Activated CD8-positive, alpha-beta T cell treated with anti-CD3 and anti-CD28 coated beads for 36 hours (primary cell): ENCODE measurements at places on chromosomes 1 and 21.
A peak's percentile ranks its signal among the peaks of the same experiment; 100 is the strongest.

DNA sequence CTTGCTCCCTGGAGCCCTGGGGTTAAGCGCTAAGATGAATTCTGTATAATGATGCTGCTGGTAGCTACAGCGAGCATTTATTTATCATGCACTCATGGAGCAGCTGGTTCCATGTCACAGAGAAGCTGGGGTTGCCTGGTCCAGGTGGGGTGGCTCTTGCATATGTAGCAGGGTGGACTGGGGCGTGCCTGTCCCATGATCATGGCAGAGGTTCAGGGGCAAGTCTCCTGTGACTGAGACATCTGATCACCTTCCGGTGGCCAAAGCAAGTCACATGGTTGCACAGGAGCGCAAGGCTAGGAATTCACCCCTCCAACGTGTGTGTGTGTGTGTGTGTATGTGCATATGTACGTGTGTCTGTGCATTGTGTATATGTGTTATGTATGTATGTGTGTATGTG, 15.6 kb upstream of the KCNAB2 start:
- no peak for DNase-seq

DNA sequence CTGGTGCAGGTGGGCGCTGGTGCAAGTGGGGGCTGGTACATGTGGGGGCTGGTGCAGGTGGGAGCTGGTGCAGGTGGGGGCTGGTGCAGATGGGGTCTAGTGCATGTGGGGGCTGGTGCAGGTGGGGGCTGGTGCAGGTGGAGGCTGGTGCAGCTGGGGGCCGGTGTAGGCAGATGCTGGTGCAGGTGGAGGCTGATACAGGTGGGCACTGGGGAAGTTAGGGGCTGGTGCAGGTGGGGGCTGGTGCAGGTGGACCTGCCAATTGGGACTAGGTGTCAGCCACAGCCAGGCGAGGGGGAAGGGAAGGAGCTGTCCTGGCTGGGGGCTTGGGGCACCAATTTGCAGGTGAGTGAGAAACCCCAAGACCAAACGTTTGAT, 46.5 kb upstream of the TLR5 start:
- DNase-seq: peak; percentile 17

DNA sequence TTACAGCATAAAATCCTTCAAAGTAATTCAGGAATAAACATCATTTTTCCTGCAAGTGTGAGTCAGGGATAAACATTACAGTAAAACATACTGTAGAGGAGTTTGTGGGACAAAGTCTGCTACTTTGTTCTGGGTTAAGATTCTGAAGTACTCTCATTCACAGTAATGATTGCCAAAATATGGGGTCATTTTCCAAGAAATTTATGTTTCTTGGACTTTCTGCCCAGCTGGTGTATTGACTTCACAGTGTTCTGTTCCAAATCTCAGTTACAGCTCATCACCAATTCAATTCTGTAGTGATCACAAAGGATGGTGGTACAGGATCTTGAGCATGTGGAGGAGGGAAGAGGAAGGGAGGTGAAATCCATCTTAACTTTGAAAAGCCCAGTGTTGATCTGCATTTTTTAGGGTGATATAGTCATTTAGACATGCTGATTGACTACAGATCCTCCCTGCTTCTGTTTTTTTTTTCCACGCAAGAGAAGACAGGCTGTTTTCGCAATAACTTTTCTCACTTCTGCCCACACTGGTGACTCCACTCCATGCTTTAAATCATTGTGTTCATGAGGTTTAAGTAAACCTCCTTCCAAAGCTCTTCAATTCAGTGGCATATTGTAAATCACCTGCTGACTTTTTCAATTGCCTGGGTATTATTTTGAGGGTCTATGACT, 60.4 kb upstream of the C1orf53 start:
- no peak for DNase-seq

DNA sequence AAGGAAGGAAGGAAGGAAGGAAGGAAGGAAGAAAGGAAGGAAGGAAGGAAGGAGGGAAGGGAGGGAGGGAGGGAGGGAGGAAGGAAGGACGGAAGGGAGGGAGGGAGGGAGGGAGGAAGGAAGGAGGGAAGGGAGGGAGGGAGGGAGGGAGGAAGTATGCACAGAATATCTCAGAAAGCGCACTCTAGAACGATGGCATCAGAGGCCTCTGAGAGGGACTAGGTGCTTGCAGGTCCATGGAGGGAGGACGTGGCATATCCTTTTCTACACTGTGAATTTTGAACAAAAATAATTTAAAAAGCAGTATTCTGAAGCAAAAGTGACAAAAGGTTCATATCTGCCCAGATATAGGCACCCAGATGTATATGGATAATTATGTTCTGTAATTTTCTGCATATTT, 65.5 kb downstream of the SYF2 start:
- no peak for DNase-seq

GRCh38 chr1:18010945-18011344, 96.7 kb upstream of the IGSF21 start:
- no peak for DNase-seq

DNA sequence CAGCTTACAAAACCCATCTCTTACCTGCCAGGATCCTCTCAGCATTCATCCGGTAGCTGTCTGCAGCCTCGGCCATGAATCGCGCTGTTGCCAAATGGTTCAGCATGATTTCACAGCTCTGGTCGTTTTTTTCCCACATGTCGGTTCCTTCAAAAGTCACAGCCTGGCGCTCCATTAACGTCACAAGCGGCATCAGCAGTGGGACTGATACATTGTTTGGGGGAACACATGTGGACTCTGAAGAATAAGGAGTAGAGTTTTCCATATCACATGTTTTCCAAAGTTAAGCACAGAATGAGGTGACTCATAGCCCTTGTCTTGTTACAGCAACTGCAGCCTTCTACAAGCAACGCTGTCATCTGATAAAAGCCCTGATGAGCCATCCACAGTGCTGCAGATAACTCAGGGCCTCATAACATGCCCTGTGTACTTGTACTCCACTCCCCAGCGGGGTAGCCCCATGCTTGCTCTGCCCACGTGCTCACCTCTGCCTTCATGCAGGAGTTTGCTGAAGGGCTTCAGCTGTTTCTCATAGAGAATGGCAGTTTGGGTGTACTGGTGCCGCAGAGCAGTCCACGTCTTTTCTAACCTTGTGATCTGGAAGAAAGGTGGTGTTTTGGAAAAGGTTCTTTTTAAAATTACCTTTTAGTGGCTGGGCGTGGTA, 114.2 kb downstream of the BCAR3 start:
- DNase-seq: no peak

DNA sequence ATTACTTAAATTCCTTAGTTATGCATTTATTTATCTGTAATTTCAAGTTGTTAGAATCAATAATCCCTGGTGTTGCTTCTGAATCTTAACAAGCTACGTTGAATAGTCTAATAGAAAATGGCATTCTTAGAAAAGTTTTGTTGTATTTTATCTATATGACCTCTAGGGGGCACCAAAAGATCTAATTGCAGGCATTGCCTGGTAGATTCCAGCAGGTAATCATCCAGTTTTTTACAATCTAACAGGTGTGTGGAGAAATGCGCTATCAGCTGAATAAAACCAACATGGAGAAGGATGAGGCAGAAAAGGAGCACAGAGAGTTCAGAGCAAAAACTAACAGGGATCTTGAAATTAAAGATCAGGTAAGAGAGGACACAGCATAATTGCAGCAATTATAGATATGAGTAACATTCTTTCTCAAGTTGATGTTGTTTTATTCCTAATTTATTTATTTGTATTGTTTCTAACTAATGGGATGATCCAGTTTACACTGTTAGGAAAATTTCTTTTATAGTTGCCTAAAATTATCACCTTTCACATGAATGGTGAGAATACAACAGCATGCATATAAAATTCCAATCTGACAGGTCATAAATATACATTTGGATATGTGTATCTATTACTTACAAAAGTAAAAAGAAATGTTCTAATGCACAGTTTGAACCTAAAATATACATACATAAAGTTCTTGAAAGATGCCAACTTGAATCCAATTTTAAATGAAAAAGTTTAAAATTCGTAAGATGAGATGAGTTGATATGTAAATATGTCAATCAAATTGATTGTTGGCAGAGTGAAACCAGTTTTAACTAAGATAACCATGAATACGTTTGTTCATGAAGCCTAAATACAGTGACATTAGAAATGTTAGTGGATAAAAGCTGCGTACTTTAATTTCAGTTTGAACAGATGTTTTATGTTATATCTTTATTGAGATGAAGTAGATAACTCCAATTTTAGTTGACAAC, 88.4 kb downstream of the SDCCAG8 start:
- DNase-seq: no peak

- DNase-seq: peak; percentile 77
Measured at GRCh38 chr1:11749203-11749689, 12.7 kb upstream of the C1orf167 start.

DNA sequence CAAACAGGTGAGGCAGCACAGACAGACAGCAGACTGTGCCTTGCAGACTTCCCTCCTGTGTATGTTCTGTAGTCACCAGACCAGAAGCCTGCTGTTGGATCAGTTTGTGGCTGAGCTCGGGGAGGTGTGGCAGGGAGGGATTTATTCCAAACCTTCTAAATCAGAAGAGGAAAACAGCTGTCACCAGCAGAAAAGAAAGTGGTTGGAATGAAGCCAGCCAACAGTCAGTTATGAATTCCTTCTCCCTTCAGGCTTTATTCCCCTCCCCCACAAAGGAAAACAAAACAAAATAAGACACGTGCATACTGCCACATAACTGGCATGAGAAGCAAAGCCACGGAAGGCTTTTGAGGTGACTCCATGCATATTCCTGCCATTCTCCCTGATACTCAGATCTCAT, 19.0 kb upstream of the PIGV start:
- no peak for DNase-seq

- no peak for DNase-seq
Measured at GRCh38 chr1:5967351-5968160, 24.7 kb downstream of the NPHP4 start.

- no peak for DNase-seq
Measured at GRCh38 chr1:176604461-176604860, 141.5 kb downstream of the PAPPA2 start.

DNA sequence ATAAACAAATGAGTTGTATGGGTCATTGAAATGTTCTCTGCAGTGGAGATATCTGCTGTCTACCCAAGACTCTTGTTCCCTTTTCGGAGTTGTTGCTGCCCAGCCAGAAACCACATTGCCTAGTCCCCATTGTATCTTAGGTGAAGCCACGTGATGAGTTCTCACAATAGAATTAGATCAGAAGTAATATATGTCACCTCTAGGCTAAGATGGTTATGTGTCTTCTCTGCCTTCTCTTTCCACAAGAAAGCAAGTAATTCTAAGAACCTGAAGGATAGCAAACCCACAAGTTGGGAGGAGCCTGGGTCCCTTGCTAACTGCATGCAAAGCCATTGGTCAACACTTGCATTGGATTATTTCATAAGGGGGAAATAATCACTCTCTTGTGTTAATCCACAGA, 76.6 kb downstream of the ADCY10 start:
- DNase-seq: peak; percentile 17

- DNase-seq: no peak
Measured at GRCh38 chr1:219302697-219303096, 129.0 kb downstream of the LYPLAL1 start.

DNA sequence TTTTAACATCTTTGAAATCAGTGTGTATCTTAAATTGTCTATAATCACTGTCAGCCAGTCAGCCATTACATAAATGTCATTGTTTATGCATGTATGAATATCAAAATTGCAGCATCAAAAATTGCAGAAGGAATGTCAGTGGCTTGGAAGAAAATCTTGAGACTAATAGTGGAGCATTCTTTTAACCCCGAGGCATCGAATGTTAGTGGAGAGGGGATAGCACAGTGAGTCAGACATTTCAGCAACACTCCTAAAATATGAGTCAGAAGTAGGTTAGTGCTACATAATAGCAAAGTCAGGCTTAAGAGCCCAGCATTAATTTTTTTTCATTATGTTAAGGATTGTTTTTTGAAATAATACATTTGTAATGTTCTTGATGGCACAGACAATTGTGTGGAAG, 45.5 kb downstream of the SNRPE start:
- DNase-seq: no peak
